ENCODE measurements at places on chromosomes 11 and 22. TPM values are rescaled to one million over a fixed set of nuclear protein-coding genes. Genes with fewer than 3 reads are reported as not detected.
A peak's percentile ranks its signal among the peaks of the same experiment; 100 is the strongest.

DNA sequence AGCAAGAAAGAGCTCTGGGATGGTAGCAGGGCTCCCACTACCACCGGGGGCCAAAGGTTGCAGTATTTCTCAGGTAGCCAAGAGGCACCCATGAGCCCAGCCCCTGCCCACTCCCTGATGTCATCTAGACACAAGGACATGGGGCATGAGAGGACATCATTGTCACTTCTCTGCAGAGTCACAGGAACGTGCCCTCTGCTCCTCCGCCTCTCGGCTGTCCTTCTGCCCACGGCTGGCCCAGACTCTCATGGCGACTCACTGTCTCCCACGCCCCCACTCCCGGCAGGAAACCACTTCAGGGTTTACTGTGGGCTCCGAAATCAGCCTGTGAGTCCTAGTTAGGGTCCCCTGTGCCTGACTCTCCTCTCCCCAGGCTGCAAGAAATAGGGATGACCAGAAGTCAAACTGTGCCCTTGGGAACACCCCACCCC lies 1.8 kb upstream of the GAL start:
- DNase-seq, result no peak

DNA sequence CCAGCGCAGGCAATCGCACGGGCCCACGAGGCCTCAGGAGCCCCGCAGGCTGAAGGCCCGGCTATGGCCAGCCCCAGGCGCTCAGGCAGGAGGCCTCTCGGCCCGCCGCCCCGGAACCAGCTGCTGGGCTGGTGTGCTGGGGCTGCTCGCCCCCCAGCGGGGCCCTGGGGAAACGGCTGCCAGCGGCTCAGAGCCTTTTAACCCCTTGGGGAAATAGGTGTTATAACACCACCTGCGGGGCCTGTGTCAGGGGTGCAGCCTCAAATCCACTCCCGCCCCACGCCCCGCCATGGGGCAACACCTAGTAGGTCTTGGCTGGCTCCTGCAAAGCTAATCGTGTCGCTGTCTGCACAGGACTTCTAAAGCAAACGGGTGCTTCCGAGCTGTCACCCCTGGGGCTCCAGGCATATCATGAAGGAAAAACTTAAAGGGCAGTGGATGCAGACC lies 237.4 kb downstream of the TTC28 start:
- DNase-seq, result peak; percentile 91

DNA sequence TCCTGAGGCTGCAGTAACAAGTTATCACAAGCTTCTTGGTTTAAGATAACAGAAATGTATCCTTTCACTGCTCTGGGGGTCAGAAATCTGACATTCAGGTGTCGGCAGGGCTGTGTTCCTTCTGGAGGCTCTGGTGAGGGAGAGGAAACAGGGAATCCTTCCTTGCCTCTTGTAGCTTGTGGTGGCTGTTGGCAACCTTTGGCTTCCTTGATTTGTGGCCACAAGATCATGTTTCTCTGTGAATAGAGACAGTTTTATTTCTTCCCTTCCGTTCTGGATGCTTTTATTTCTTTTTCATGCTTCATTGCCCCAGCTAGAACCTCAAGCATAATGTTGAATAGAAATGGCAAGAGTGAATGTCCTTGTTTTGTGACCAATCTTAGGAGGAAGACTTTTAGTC lies 44.0 kb downstream of the MPPED1 start:
- no peak for DNase-seq

- DNase-seq, result no peak
Observed at GRCh38 chr11:4203603-4204360, 109.2 kb downstream of the RRM1 start.

GRCh38 chr11:120808616-120809050 lies 215.3 kb upstream of the TBCEL start:
- no peak for DNase-seq

DNA sequence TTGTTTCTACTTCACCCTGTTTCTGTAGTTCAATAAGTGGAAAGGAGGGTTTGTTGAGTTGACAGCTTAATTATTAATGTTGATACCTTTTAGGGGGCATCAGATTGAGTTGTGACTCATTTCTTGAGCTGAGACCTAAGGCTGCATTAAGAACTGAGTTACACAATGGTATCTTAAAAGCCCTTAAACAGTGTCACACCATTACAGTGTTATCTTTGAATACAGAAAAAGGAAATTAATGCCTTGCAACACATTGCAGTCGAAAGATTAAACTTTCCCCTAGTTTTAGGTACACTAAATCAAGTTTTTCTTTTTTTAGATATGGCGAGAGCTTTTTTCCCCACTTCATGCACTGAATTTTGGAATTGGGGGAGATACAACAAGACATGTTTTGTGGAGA lies 16.7 kb downstream of the PAFAH1B2 start:
- DNase-seq, result no peak

Gene PRCP
- 65.0 TPM for polyA plus RNA-seq

Gene CEND1
- 3.6 TPM for polyA plus RNA-seq

DNA sequence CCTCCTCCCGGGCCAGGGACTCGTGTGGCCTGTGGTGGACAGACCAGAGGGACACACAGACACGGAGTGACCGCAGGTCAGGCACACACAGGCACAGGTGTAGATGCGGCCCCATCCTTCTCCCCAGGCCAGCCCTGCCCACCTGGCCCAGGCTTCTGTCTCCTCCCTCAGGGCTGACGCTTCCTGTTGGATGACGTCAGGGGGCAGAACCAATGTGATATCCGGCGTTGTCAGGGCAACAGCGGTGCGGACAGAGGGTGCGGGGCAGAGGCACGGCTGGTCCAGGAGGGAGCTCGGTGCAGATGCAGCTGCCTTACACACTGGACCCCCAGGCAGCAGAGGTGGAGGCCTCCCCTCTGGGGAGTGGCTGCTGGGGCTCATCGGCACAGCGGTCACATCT lies 2.9 kb upstream of the TUBGCP6 start:
- DNase-seq, result peak; percentile 81

Gene ZNF202
- 11.3 TPM for polyA plus RNA-seq

GRCh38 chr11:20256925-20257324 lies 96.7 kb upstream of the DBX1 start:
- no peak for DNase-seq

DNA sequence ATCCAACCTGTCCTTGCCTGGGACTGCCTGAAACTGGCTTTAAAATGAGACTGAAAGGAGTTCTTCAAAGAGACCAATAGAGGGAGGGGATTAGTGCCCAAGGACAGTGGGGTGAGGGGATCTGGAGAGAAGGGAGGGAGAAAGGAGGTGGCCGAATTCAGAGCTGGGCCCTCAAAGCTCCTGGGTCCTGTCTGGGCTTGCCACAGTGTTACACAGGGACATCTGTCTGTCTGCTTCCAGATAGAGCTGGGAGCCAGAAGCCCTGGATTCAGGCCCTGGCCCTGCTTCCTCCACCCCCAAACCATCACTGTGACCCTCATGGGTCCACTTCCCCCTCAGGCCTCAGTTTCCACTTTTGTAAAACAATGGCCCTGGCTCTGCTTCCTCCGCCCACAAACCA lies 3.6 kb downstream of the KCNJ4 start:
- no peak for DNase-seq

GRCh38 chr22:22245935-22246525 lies 1.4 kb downstream of the VPREB1 start:
- no peak for DNase-seq

- no peak for DNase-seq
Observed at GRCh38 chr11:103587901-103588788, 448.3 kb upstream of the DDI1 start.

- DNase-seq, result no peak
Observed at GRCh38 chr11:59641156-59641555, 25.6 kb upstream of the OSBP start.

DNA sequence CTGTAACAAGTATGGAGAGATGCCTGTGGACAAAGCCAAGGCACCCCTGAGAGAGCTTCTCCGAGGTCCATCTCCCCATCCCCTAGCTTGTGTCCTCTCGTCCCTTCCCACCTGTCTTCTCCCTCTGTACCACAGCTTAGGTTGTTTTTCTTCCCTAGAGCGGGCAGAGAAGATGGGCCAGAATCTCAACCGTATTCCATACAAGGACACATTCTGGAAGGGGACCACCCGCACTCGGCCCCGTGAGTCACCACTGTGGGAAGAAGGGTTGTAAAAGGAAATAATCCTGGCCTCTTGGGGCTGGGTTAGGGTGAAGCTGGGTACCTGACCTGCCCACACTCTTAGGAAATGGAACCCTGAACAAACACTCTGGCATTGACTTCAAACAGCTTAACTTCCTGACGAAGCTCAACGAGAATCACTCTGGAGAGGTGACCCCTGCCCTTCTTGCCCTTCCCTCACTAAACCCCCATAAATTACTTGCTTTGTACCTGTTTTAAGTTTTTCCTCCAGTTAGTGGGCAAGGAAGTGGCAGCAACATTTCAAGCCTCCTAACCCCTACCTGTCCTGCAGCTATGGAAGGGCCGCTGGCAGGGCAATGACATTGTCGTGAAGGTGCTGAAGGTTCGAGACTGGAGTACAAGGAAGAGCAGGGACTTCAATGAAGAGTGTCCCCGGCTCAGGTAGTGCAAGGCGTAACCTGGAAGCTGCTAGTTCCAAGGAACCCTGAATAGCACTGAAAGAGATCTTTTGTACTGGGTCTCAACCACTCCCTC lies 3.1 kb downstream of the TAF10 start:
- no peak for DNase-seq

DNA sequence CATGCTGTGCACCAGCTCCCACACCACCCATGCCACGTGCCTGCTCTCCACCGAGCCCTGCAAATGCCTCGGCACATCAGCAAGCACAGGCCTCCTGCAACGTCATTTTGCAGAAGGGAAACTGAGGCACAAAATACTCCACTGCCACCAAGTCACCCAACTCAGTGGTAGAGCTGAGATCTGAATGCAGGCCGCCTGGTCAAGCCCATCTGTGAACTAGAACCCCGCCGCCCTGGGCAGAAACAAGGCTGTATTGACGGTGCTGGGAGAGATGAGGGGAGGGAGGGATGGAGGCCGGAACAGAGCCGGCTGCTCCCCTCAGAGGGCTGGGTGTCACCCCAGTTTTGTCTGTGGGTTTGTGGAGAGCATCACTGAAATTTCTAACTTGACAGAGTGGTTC lies 81.4 kb downstream of the CDKN1C start:
- DNase-seq, result no peak

GRCh38 chr11:103924166-103925013 lies 112.0 kb upstream of the DDI1 start:
- DNase-seq, result no peak

Gene PRR33
- not detected for polyA plus RNA-seq

Gene RIMBP3C
- polyA plus RNA-seq, result not detected

- no peak for DNase-seq
Observed at GRCh38 chr22:35092406-35092805, 26.4 kb downstream of the ISX start.

Gene ZNF214
- polyA plus RNA-seq, result 2.5 TPM

GRCh38 chr11:55572548-55572947 lies 620 bp downstream of the OR4C16 start:
- no peak for DNase-seq

GRCh38 chr11:65213322-65214211 lies 31.8 kb downstream of the CAPN1 start:
- DNase-seq, result no peak

DNA sequence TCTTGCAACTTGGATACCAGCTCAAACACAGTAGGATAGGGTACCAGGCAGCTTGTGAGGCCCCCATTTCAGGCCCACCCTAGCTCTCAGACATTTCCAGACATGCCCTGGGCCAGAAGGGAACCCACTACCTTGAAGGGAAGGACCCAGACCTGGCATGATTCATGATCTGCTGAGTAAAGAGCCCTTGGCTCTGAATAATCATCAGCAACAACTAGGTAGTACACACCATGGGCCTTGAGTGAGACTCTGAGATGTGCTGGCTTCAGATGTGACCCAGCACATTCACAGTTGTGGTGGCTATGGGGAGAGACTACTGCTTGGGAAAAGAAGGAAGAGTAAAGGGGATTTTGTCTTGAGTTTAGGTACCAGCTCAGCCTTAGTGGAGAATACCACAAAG lies 23.6 kb downstream of the JRKL start:
- DNase-seq, result no peak

- no peak for DNase-seq
Observed at GRCh38 chr22:27853424-27853823, 51.9 kb upstream of the MN1 start.

GRCh38 chr11:74646954-74647353 lies 54.6 kb downstream of the POLD3 start:
- no peak for DNase-seq

Gene MN1
- polyA plus RNA-seq, result 0.11 TPM

DNA sequence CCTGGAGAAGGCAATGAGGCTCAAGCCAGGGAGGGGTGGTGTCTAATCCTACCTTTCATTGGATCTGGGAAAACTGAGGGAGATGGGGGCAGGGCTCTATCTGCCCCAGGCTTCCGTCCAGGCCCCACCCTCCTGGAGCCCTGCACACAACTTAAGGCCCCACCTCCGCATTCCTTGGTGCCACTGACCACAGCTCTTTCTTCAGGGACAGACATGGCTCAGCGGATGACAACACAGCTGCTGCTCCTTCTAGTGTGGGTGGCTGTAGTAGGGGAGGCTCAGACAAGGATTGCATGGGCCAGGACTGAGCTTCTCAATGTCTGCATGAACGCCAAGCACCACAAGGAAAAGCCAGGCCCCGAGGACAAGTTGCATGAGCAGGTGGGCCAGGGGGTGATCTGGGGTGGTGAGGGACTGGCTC lies at the start of gene FOLR1:
Gene FOLR1 (plus strand): TSS at position 180 of the 421 bp plus-strand sequence. CDS start 34 bp downstream, at position 214.
- no peak for DNase-seq

DNA sequence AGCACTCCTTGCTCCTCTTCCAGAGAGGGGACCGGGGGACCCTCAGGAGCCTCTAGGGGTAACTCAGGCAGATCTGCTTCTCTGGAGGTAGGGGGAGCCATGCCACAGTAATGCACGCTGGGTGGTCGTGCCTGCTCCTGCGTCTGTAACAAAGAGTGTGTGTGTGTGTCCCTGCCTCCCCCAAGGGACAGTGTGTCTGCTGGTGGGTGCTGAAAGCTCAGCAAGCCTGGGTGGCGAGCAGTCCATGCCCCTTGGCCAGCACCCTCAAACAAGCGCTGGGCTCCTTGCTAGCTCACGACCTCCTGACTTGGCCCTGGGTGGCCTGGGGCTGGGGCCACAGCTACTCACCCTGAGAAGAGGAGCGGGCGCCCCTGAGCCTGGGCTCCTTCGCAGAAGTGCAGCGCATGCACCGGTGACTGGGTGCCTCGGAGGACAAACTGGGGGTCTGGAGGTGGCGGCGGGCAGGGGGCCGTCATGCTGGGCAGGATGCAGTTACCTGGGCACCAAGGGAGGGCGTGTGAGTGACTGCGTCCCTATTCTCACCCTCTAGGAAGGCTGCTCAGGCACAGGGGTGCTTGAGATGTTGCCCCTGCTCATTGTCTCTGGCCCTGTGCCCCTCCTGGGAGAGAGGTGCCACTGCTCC lies 33.7 kb downstream of the GNB1L start:
- DNase-seq, result peak; percentile 47

Gene TNKS1BP1
- 43.3 TPM for polyA plus RNA-seq
